ENCODE measurements at places on chromosomes 13 and 19.
A peak's percentile ranks its signal among the peaks of the same experiment; 100 is the strongest.

DNA sequence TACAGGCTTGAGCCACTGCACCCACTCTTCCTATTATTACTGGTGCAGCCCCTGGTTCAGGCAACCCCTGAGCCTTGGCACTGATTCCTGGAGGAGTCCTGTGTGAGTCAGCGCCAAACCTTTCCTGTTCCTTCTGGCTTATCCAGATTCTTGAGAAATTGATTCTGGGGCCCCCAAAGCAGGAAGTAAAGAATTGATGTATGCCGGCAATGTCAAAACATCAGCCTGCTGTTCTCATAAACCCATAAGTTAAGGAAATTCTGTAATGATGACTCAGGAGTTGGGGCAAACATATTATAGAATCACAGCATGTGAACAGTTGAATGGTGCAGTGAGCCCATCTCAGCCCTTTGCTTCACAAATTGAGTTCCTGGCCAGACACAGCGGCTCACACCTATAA is 1.4 kb upstream of the OR7G3 start:
- DNase-seq = no peak

DNA sequence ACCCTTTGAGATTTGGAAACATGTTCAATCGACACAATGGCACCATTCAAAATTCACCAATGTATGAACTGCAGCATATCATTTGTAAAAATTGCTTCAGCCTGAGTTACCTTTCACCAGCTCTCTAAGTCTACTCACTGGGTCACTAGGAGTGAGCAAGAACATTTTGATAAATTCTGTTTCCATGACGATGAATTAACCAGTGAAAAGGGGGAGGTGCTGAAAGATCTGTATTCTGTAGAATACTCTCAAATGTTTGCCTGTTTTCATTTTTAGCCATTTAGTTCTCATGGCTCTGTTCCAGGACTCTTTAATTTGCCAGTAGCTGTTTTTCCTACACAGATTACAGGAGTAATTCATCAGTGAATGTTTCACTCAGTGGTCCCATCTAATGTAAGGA is 883.4 kb downstream of the DIAPH3 start:
- peak; percentile 16 for DNase-seq

GRCh38 chr19:23263870-23264590 is 13.8 kb upstream of the ZNF724 start:
- no peak for DNase-seq

- DNase-seq = no peak
Measured at GRCh38 chr13:112003941-112004340, 63.0 kb upstream of the SOX1 start.

GRCh38 chr13:59447846-59448620 is 715.7 kb downstream of the DIAPH3 start:
- no peak for DNase-seq

DNA sequence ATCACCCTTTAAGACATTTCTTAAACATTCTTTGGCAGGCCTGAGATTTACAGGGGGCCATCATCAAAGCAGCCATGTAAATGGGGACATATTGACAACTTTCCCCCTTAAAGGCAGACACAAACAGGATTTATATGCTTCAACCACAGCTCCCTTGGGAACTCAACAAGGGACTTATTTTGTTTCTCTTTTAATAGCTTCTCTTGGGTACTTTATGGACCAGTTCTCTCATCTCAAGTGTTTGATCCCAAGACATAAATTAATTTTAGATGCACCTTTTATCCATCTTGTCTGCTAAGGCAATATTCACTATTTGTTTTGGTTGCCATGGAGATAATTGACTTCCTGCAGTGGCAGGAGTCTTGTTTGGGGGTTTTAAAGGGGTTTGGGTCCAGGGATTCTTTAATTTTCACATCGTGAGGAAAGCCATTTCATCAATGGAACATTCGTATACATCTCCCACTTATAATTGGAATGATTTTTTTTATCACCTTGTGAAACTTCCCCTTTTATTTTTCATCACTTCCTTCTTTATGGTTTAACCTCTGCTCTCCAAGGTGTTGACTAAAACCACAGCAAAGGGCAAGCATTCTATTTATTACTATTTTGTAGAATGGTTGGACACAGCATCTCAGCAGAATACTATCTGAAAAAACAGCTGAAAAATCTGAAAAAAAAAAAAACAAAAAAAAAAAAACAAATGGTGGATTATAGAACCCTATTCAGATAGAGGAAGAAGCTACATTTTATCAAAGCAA is 726.0 kb downstream of the DIAPH3 start:
- DNase-seq = no peak

GRCh38 chr13:44627441-44627840 is 51.3 kb upstream of the TSC22D1 start:
- DNase-seq = no peak

Data from NCI-H774 (cell line).